A172 (cell line): ENCODE measurements at places on chromosomes 7 and 10. TPM values are rescaled to one million over a fixed set of nuclear protein-coding genes. Genes with fewer than 3 reads are reported as not detected.

Gene TRIM74
- total RNA-seq, result 0.12 TPM in 1 of 2 replicates, not detected in the other

GRCh38 chr7:73573276-73573675 is 5.1 kb downstream of the TBL2 start:
- DNase-seq, result no peak

DNA sequence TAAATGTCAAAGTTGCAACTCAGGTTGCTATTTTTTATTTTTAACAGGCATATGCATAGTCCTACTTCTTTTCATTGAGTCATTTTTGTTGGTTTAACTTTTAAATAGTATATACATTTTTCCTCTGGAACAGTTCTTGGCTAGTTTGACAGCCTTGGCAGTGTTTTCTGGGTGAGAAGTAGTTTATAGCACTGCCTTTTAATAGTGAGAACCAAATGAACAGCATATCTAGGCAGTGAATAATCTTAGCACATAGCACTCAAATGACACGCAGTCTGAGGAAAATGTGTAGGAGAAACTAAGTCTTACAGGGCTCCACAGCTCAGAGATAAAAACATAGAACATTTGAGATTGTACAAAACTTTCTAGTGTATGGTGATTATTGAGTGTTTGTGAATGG is 265.5 kb upstream of the POT1 start:
- DNase-seq, result no peak

GRCh38 chr7:67391168-67391567 is 394.5 kb downstream of the TYW1 start:
- no peak for DNase-seq

GRCh38 chr10:12360461-12360860 is 11.1 kb downstream of the CAMK1D start:
- DNase-seq, result no peak
